ENCODE measurements at places on chromosomes 3 and 15. TPM values are rescaled to one million over a fixed set of nuclear protein-coding genes. Genes with fewer than 3 reads are reported as not detected.
A peak's percentile ranks its signal among the peaks of the same experiment; 100 is the strongest.

DNA sequence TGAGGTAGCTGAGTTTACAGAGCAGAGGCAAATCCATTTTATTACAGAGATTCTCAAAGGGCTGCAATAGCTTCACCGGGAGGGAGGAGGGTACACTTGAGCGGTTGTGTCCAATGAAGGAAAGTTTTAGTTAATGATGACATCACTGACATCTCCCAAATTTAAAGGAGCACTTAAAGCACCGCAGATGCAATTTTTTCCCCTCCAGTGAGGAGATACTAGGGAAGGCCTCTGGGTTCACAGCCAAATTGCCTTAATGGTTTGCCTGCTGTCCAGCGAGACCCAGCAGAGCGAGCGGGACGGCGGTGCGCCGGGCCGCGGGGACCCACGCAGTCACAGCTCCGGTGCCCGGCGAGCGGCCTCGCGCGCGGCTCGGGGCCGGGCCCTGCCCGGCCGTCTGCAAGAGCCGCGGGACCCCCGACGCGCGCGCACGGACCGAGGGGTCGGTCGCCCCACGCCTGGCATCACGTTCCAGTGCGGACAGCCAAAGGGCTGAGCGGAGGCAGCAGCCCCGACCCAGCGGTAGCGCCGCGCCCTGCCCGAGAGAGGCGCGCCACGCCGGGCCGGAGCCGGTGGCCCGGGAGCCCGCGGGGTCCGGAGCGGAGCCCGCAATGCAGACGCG lies 160.5 kb upstream of the CHRNA7 start:
- DNase-seq, result peak; percentile 63

DNA sequence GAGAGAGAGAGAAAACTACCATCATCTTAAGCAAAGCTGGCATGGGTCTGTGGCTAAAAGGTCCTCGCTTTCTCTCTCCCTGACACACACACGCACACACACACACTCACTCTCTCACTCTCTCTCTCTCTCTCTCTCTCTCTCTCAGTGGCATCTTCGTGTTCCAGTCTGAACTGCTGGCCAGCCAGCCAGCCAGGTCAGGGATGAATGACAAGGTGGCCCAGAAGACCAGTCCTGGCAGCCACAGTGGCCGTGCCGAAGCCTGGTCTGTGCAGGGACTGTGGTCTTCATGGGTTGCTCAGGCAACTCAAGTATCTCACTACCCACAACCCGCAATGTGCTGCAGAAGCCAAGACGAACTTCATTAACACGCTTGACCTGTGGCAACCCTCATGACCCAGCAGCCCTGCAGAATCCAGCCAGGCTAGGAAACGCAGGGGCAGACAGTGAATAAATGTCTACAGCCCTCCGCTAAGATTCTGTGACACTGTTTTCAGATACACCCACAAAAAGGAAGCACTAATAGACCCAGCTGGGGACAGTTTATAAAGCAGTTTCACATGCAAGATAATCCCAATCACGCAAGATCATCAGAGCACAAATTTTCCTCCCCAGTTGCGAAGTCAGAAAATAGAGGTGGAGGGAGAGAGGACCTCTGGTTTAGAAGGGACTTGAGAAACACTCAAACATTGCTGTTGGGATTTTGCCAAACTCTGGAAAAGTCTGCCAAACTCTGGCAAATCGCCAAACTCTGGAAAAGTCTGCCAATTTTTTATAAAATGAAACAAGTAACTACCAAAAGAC lies 66.4 kb downstream of the XXYLT1 start:
- DNase-seq, result peak; percentile 52

- no peak for DNase-seq
Measured at GRCh38 chr15:30675126-30675525, 49.2 kb downstream of the ARHGAP11B start.

DNA sequence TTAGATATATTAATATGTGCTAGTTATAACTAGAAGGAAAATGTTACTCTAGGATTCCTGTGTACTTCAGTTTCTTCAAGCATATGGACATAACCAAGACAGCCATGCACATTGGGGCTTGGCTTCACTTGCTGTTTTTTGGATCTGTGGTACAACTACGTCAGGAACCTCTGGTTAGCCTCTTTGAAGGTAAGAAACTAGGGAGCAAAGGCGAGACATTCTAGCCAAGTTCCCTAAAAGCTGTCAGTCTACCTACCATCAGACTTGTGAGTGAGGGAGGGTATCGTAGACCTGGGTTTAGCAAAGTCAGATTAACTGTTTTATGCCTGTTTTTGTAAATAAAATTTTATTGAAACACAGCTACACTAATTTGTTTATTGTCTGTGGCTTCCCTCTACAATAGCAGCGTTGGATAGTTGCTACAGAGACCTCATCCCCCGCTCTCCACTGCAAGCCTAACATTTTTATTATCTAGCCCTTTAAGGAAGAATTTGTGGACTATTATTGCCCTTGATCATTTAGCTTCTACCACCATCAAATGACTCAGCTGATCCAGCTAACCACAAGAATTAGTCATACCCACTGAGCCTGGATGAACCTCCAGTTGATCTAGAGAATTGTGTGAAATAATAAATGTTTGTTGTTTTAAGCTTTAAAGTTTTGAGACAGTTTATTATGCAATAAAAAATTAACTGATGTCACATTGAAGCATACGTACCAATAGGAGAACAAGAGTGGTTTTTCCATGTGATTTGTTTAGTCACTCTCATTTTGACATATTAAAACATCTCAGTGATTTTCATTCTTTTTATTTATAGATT lies 58.1 kb downstream of the RSRC1 start:
- no peak for DNase-seq

- peak; percentile 65 for DNase-seq
Measured at GRCh38 chr3:36525115-36525801, 145.0 kb downstream of the STAC start.

- no peak for DNase-seq
Measured at GRCh38 chr3:15436246-15436645, 8.8 kb downstream of the EAF1 start.

The MORC1 gene
- polyA plus RNA-seq, result not detected

The PRSS50 gene
- not detected for polyA plus RNA-seq

The KIAA1143 gene
- polyA plus RNA-seq, result 38.6 TPM

The LYZL4 gene
- polyA plus RNA-seq, result not detected

The GOLGA6A gene
- polyA plus RNA-seq, result not detected

All from brain (organoid and tissue), 16 donors.